GM03348 (cell line): ENCODE measurements at places on chromosomes 7 and 10.

DNA sequence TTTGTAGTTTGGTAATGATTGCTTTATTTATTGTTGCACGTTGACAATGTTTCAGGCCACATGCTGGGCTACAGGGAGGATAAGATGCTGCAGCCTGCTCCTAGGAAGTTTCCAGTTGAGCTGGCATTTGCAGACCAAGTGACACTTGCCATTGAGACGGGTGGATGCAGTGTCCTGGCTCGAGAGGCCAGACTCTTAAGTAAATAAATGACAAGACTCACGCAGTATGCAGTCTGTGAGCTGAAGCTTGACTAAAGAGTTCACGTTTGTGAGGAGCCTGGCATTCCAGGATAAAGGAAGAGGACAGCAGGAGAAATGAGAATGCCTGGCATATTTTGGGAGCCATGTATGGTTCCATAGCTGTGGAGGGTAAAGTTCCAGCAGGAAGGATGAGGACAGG is 105.8 kb downstream of the BAMBI start:
- no peak for DNase-seq

DNA sequence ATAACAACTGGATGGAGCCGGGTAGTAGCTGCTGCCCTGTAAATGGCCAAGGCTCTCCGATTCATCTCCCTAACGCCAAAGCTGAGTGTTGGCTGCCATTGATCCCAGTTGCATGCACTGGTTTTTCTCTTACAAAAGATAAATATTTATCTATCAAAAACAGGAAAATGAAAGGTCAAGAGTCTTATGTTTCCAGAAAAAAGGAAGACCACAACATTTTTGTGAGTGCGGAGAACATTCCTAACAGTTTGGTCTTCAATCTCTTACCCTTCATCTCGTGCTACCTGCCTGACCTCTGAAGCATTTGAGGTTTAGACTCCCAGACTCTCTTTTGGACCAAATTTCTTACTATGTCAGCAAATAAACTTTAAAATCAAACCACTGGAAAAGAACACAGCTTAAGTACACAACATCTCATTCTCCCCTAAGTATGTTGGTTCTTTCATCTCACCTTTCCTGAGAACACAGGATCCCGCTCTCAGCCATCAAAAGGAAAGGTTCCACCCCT is 61.6 kb downstream of the SORBS1 start:
- no peak for DNase-seq

DNA sequence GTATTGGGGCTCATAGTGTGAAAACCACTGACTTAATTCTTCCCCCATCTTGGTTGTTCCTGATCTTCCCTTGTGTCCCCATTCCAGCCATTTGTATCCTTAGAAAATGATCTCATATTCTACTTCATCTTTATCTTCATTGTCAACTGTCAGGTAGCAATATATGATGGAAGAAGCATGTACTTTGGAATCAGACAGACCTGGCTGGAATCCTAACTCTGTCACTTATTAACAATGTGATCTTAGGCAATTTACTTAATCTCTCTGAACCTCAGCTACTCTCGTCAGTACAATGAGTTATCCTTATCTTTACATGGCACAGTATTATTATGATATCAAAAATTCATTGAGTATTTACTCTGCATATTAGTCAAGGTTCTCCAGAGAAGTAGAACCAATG is 10.1 kb downstream of the CFTR start:
- no peak for DNase-seq

DNA sequence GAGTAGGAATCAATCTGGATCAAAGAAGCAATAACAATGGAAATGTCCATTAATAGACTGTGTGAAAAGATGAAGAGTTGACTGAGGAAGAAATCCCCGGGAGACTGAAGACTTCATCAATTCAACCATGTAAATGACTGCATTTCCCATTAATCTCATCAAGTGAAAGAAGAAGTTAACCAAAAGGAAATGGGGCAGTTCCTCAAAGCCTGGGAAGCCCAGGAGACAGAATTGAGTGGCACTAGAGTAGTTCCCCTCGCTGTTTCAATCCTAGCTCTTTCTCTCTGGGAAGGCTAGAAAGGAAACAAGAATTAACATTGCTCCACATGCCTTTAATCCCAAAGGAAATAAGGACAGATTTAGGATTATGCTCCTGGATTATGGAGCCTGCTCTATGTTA is 4.8 kb upstream of the OR6V1 start:
- DNase-seq, result no peak

- no peak for DNase-seq
These were observed 350.5 kb downstream of the DGKB start for GRCh38 chr7:14552060-14552459.

DNA sequence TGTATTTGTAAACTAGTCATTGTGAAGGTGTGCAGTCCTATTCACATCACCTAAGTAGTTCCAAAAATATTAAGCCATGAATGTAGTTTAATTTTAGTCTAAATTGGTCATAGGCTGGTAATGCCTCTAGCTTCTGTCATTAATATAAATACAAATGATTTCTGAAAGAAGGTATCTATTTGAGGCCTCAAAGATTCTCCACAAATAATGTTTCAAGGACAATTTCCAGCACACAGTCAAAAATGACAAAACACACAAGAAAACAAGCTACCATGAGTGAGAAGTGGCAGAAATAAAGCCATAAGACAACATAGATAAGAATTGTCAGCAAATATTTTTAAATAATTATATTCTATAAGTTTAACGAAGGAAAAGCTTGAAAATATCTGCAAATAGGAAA is 66.7 kb upstream of the PDK4 start:
- DNase-seq, result no peak

GRCh38 chr7:34939175-34939574 is 98.1 kb downstream of the DPY19L1 start:
- no peak for DNase-seq

DNA sequence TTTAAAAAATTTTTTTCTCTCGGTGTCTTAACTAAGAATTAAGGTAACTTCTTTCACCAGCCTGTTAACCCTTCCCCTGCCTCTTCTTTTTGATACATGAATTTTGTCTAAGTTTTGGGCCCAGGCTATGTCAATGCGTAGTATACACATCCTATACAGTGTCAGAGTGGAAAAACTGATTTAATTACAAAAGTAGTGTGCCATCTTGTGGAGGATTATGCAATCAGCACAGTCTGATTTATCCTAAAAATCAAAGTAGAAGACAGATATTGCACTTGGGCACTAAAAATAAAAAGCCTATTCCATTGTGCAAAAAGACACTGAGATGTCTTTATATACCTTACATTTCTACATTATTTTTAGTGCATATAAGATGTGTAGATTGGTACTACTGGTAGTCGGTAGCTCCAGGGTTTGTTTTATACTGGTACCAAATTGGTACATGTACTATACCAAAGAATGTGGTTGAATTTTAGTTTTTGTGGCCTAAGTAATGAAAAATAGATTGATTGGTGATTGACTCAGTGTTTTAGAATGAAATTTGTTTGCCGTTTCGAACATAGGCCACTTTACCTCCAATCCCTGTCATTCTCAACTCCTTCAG is 96.6 kb downstream of the MKLN1 start:
- DNase-seq, result peak; percentile 49

- DNase-seq, result no peak
These were observed 40.9 kb downstream of the ZNF783 start for GRCh38 chr7:149302865-149303264.

DNA sequence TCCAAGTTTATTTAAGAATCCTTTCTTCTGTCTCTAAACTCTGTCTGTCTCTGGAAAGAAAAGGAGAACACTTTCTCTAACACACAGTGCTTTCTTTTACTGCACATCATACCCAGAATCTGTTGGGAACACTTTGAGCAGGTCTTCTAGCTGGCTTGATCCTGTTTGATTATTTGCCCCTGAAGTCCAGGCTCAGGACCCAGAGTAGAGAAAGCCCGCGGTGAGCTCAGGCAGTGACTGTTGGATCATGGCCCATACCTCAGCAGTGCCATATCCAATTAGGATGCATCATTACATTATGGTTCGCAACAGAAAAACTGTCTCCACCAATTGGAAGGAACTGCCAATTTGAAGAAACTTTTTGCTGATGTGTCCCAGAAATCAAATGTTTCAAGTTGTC is 51.4 kb downstream of the ATOH7 start:
- no peak for DNase-seq

DNA sequence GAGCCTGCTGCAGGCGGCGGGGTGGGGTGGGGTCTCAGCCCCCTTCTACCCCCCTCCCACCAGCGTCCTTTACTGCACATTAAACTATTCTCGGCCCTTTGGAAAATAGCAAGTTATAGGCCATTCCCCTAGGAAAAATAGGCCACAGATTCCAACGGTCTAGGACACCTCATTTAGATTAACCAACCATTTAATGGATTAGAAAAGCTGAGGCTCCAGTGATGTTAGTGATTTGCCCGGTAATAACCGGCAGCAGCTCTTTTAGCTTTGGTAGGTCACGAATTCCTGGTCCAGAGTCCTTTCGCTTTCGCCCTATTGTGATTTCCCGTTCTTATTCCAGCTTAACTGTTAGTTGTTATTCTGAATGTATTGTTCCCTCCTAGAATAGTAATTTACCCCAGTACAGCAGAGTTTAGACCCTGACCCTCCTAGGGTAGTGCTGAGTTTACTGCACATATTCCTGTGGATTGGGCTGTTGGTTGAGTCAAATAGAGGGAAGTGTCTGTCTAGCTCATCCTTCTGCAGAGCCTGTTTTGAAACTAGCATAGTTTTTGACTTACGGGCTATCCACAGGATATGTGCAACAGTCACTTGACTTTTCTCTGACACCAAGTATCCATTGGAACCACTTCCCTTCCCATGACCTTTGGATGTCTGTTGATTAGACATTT is 754 bp downstream of the GSTO1 start:
- DNase-seq, result peak; percentile 72
